Sigmoid colon (tissue), 7 donors: ENCODE measurements at places on chromosomes 7 and 10. TPM values are rescaled to one million over a fixed set of nuclear protein-coding genes. Genes with fewer than 3 reads are reported as not detected.

- H3K36me3 ChIP-seq, result no peaks in the 10 kb centered on the region
- H3K4me3 ChIP-seq, result peak overlapping the region; percentile 32
- no peak for DNase-seq
- peak overlapping the region; percentile 57 for H3K27ac ChIP-seq
- peaks cover 12% of the 10 kb centered on the region for H3K4me1 ChIP-seq
Observed at GRCh38 chr10:30554440-30554825, 75.1 kb downstream of the LYZL2 start.

DNA sequence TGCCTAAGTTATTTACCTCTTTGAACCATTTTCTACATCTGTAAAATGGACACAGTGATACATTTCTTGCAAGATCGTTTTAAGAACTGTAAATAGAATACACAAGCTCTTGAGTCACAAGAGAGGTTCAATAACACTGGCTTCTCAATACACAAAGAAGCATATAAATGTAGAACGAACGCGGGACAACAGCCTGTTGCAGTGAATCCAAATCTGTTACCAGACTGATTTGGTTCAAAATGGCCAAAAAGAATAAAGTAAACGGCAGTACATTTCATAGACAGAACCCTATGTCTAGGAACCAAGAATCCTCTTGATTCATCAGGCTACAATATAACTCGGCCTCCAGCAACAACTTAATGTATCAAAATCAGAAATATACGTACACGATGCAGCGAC, 701 bp downstream of the MTPAP start:
- DNase-seq, result no peak
- H3K27ac ChIP-seq, result peak overlapping the region; percentile 82
- H3K4me1 ChIP-seq, result peaks cover 26% of the 10 kb centered on the region

- no peaks in the 10 kb centered on the region for H3K4me1 ChIP-seq
- H3K27ac ChIP-seq, result peak within 1 kb of the TSS; percentile 99
- DNase-seq, result peak; percentile 90
- H3K27me3 ChIP-seq, result no peaks in the 10 kb centered on the region
- H3K4me3 ChIP-seq, result peak within 1 kb of the TSS; percentile 30
- peaks cover 18% of the 10 kb centered on the region for H3K36me3 ChIP-seq
Observed at GRCh38 chr7:27143023-27143949, at the start of gene HOXA5. HOXA5 (minus strand) TSS chr7:27143681; CDS start chr7:27143607, 74 bp downstream.

Gene PITX3
- not detected for polyA plus RNA-seq

DNA sequence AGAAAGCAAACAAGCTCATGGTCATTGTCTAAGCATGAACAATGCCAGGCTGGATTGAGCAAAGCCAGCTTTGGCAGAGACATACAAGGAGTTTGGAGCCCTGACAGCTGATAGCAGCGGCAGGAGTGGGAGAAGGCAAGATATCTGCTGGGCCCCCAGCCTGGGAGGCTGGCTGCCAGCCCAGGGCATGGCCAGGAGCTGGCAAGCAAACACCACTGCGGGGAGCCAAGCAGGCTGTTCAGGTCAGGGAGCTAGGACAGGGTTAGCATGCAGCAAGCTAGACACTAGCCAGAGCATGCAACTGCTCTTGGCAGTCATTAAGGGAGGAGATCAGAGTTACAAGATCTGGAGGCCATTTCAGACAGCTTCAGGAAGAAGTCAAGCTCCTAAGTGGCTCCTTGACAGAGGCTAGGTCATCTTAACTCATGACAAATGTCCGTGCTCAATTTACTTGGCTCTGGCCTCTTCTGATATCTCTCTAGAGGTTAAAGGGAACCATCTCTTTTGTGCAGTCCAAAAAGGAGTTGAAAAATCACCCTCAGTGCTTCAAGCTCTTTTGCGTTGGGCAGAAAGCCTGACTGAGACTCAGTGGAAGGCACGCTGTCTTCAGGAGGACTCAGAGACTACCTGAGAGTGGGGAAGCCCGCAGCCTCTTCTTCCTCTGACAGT, 436.8 kb upstream of the C7orf33 start:
- H3K36me3 ChIP-seq, result no peaks in the 10 kb centered on the region
- H3K27me3 ChIP-seq, result no peaks in the 10 kb centered on the region
- no peak for DNase-seq
- H3K4me3 ChIP-seq, result no peak overlapping the region
- H3K27ac ChIP-seq, result no peak overlapping the region

- peaks cover 14% of the 10 kb centered on the region for H3K36me3 ChIP-seq
- DNase-seq, result no peak
- peaks cover 10% of the 10 kb centered on the region for H3K27me3 ChIP-seq
- peaks cover 4% of the 10 kb centered on the region for H3K4me1 ChIP-seq
Observed at GRCh38 chr7:23205577-23205908, 23.7 kb downstream of the NUP42 start.
